Left forelimb (tissue), 1 donor: ENCODE measurements at places on chromosomes 2 and 18.

DNA sequence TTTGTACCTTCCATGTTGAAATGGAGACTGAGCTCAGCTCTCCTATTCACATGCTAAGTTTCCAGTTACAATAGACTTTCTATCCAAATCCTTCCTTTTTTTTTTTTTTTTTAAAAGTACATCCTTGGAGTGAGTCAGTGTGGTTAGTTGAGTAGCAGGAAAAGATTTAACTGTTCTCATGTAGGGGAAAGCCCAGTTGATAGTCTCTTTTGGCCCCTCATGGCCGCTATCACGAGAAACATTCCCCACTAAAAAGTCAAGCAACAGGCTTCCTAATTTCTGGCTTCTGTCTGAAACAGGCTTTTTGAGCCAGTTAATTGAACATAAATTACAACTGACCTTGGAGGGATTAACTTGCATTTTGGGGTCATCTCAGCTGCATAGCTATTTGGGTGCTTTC is 161.3 kb downstream of the MEIS1 start:
- no peak for DNase-seq

DNA sequence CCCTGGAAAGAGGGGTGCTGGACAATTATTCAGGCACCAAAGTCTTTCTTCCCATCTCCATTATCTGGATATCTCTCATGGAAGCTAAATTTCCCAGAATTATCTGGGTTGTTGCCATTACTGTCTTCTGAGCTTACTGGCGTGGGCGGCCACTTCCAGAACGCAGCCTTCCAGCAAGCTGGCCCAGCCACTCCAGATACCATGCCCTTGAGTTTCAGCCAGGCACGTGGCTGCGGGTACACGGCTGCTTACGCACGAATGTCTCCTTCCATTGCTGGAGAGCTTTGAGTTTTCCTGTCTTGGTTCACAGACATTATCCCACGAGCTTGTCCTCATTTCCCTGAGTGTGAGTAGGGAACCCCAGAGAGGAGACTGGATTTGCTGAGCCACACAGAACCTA is 32.7 kb downstream of the CELF4 start:
- no peak for DNase-seq

DNA sequence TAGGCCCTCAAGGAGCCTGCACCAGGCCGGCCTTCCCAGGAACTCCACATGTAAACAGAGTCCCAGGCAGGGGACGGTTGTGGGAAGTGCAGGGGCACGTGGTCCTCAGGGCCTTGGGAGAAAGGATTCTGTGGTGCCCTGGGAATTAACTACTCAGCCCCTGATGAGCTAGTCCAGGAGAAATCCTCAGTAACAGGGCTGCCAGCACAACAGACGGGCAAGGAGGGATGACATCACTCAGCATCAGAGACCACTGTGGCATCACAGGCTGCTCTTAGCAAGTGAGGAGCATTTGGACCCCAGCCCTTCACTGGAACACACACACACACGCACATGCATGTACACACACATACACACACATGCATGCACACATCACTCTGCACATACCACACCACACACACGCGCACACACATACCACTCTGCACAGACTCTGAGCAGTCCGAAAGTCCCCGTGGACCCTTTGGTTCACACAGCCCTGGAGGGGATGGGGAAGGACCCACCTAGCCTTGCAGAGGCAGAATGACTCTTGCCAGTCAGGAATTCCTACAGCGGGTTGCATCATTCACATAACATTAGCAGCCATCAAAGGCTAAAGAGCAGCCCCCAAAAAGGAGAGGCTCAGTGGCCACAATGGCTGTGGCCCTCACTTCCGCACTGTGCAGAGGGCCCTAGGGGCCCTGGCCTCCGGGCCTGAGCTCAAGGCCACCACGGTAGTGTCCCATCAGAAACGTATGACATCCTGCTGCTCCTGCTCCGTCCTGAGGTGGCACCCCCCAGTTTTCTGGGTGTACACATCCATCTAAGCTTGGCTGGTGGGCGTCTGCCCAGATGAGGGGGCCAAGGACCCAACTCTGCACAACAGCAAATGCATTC is 1.9 kb upstream of the NMUR1 start:
- DNase-seq, result no peak

- DNase-seq, result no peak
Observed at GRCh38 chr18:11885278-11885947, 22.7 kb downstream of the MPPE1 start.

GRCh38 chr18:32469691-32470459 is 807 bp downstream of the GAREM1 start:
- peak; percentile 74 for DNase-seq

GRCh38 chr18:74773171-74773624 is 175.5 kb downstream of the ZNF407 start:
- DNase-seq, result no peak

DNA sequence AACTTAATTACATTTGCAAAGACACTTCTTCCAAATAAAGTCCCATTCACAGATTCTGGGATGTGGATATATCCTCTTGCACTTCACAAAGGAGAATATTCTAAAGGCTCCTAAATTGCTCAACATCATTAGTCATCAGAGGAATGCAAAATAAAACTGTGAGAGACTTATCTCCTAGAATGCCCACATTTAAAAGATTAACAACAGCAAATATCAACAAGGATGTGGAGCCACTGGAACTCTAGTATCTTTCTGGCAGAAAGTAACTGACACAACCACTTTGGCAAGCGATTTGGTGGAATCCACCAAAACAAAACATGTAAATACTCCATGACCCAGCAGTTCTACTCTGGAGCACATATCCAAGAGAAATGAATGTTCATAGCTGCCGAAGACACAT is 4.6 kb downstream of the NEU2 start:
- DNase-seq, result no peak

DNA sequence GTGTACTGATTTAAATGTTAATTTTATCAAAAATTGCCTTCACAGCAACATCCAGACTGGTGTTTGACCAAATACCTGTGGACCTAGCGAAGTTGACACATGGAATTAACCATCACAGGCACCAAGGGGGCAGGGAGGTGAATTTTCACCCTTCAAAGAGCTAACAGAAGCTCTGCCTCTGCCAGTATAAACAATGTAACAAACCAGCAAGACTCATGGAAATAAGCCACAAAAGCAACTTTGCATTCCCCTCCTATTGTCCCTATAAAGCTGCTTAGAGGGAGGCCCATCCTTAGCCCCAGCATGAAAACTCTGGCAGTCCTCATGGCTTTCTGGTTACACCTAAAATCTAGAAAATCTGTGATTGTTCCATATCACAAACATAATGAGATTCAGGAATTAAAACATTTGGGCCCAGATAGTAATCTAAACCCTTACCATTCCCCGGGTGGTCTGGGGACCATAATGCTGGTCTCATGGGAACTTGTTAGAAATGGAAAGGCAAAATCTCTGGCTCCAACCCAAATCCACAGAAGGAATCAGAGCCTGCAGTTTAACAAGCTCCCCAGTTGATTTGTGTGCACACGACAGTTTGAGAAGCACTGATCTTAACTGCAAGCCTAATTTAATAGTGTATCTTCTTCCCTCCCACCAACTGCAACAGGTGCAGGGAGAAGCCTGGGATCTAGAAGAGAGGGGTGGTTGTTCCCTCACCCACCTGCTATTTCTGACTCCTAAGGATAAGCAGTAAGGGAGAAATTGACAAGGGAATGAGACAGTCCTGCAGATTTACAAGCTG is 23.1 kb downstream of the SERPINB11 start:
- DNase-seq, result no peak

DNA sequence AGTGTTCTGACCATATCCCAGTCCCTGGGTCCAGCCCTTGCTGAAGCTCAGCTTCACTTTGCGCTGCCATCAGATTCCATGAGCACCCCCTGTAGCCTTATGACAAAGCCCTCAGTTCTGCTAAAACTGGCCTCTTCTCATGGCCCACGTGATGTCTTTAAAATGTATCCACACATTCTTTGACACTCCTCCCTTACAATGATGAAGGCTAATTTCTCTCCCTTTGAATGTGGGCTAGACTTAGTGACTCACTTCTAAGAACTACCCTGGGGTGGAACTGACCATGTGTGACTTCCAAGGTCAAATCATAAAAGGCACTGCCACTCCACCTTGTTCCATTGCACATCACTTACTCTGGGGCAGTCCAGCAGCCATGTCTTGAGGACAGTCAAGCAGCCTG is 45.4 kb upstream of the GORASP2 start:
- no peak for DNase-seq

DNA sequence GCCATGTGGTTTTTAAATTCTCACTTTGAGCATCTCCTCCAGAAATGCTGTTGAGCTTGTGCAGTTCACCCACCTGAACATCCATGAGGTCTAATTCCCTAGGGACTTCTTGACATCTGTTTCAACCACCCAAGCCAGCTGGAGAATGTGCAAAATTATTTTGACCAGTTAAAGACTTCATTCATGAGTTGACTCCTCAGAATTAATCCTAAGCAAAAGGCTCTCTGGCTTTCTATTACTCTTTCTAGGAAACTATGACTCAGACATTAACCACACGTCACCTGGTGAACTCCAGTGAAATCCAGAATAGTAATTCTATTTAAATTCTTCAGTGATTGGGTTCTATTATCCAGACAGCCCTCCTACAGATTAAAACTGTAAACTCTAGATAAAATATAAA is 247.5 kb downstream of the NBAS start:
- no peak for DNase-seq

DNA sequence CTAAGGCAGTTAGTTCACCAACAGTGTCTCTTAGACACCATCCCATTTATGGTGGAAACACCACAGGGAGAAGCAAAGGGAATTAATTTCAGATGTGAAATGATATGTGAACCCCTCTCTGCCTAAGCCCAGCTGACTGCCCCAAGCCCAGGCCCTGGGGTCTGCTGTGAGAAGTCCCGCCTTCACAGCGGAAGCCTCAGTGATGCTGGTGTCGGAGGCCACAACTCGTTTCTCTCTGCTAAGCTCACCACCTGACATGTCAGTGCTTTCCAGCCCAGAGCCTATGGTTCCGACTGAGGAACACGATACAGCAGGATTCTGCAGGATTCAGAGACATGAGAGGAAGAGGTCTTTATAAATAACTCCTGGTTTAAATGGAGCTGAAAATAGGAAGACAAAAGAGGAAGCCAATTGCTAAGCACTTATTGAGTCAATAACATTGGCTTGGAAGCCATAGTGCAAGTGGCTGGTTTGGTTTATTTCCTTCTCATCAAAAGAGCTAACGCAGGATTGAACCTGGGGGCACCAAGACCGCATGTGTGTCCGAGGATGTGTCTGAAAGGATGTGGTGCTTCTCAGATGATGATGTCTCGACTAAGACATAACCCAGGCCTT is 21.9 kb upstream of the LOXHD1 start:
- DNase-seq, result no peak

GRCh38 chr2:132256251-132256902 is 94.6 kb upstream of the ANKRD30BL start:
- no peak for DNase-seq

DNA sequence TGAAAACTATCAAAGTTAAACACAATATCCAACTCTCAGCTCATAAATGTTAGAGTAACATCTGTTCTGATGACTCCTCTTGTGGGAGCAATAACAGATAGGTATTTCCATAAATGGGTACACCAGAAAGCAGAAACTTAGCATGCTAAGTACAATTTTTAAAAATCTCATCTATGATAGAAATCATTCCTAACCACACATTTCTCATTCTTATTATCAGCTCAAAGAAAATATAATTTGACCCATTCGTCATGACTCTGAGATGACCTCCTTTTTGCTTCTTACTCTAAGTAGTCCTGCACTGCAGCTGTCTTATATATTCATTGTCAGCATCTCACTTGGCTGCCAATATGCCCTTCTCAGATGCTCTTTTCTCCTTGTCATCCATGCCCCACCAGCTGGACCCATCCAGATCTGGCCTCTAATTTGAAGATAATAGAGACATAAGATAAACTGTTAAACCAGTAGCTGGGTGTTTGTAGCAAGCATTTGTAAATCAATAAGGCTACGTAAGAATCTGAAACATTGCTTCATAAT is 298.3 kb downstream of the KCNS3 start:
- no peak for DNase-seq

DNA sequence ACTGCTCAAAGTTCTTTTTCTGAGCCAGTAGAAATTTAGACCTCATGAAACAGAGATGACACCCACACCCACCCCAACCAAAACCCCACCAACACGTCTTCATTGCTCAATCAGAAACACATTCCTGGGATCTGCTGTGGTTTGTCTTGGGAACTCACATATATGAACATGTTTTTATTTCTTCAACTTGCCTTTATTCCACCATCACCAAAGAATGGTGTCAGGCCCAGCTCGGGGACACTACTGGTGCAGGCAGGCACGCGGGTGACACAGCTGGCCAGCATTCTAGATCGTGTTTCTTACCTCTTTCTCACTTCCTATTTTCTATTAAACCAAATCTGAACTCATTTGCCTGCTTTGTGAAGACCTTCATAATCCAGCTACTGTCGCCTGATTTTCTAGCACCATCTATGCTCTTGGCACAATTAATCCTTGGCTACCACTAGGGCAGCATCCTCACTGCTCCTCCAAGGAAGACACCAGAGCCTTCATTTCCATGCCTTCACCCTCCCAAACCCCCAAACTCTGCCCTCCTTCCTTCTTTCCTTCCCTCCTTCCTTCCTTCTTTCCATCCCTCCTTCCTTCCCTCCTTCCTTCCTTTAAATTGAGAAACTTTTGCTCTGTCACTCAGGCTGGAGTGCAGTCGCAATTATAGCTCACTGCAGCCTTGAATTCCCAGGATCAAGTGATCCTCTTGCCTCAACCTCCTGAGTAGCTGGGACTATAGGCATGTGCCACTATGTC is 157.1 kb downstream of the BCL2 start:
- peak; percentile 40 for DNase-seq

DNA sequence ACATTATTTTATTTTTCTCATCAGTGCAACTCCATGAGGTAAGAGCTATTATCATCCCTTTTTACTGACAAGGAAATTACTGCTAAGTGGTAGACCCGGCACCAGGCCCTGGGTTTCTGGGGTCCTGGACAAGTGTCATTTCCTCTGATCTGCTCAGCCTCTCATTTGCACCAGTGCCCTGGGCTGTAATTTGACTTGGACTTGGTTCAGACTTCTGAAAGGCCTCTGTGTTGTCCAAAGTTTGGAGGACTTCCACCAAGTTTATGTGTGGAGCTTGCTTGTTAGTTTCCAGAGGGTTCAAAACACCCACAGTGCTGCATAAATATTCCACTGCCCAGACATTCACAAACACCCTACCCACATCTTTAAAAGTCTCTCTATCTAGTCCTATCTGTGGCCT is 44.0 kb upstream of the PPP1CB start:
- no peak for DNase-seq

DNA sequence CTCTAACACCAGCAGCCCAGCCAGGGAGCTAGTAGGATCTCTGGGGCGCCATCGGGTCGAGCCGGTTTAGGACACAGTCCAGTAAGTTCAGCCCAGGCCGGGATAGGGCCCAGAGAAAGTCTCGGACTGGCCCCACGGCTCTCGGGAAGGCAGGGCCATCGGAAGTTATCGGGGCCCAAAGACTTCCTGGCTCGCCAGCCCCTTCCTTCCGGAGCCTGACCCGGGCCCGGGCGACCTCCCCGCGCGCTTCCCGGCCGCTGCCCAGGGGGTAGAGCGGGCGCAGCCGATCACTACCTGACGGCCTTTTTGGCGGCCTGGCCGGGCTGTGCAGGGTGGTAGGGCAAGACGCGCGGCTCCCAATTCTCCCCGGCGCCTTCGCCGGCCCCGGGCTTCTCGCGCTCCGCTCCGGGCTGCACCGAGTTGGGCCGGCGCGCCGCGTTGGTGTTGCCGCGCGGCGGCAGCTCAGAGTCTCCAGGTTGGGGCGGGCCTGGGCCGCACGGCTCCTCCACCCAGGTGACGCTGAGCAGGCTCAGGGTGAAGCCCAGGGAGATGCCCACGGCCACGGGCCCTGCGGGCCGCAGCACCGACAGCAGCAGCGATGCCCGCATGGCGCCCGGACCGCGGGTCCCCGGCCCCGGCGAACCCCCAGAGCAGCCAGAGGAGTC is 546 bp downstream of the CHPF start:
- DNase-seq, result no peak

GRCh38 chr2:179270689-179271088 is 6.1 kb upstream of the SESTD1 start:
- no peak for DNase-seq
